Stimulated activated CD4-positive, alpha-beta T cell treated with anti-CD3 and anti-CD28 coated beads, Interleukin-4, amount 100 ng/mL, for 4 hours (primary cell): ENCODE measurements at places on chromosomes 3 and 15.

DNA sequence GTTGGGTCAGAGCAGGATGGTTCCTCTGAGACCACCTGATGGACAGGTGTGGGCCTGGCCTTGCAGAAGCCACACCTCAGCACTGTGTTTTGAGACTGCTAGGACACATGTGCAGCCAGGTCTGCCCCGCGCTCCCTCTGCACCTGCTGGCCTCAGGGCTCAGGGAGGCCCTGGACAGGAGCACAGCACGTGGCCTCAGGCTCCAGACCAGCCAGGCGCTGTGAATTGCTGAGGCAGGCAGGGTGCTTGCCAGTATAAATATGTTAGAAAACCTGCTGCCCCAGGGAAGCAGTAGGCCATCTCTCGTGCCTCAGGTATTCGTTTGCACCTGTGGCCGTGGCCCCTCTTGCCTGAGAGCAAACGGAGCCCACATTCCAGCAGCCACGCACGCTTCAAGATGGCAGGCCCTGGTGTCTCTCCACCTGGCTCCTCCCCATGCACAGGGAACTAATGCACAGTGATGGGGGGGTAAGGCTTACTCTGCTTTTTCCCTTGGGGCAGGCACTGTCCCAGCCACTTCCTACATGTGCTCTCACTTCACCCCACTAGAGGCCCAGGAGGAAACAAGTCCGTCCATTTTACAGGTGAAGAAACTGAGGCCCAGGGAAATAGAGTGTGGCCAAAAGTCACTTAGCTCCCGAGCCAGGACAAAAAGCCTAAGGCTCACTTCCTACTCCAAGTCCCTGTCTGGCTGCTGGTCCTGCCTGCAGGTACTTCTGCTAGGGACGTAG is 20.4 kb downstream of the SEC61A1 start:
- no peak for DNase-seq

GRCh38 chr15:77369168-77369567 is 50.7 kb downstream of the PEAK1 start:
- no peak for DNase-seq

DNA sequence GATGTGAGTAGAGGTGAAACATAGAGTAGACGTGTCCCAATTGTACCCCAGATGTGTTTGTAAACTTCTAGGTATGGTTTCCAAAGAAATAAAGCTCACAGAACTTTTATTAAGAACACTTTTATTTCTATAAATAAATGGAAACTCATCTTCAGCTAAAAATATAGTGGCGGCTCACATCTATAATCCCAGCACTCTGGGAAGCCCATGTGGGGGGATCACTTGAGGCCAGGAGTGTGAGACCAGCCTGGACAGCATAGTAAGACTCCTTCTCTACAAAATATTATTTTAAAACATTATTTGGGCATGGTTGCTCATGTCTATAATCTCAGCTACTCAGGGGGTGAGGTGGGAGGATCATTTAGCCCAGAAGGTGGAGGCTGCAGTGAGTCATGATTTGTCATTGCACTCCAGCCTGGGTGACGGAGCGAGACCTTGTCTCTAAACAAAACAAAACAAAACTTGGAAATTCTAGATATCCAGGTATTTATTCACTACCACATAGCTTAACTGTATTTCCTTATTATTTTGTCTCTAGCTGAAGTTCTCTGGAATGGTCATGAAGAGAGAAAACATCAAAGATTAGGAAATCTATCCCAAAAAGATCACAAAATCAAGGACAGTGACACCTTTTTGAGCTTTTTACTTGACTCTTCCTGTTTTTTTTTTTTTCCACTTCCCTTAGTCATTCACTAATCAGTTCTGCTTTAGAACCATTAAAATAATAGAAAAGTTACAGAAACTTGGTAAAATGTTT is 258.1 kb downstream of the TIGIT start:
- no peak for DNase-seq

DNA sequence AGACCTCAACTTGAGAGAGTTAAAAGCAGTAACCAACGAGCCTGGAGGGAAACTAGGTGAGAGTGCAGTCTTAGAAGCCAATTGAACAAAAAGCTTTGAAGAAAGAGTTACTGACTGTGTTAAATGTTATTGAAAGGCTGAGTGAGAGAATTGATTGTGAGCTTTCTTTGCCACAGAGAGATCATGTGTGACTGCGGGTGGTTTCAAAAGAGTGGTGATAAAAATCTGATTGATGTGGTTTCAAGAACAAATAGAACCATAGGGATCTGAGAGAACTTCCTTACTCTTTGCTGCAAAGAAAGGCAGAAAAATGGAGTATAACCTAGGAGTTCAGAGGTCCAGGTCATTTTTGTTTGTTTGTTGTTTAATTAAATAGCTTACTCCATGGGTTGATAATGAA is 759.9 kb upstream of the ALCAM start:
- no peak for DNase-seq

DNA sequence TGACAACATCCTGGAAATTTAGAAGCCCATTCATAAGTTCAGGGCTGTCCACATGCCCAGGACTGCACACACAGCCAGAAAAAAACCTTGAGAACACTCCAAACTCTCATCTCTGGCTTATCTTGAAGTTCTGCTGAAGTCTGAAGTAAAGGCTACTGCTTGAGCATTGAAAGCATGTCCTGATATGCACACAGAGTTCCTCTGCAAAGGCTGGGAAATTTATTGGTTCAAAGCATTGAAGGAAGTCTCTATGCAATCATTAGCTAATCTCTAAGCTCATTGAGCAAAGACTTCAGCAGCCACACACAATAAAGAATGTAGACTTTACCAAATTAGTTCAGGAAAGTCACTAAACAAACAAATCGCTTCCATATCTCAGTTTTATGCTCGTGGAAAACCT is 162.0 kb upstream of the STT3B start:
- DNase-seq = no peak

DNA sequence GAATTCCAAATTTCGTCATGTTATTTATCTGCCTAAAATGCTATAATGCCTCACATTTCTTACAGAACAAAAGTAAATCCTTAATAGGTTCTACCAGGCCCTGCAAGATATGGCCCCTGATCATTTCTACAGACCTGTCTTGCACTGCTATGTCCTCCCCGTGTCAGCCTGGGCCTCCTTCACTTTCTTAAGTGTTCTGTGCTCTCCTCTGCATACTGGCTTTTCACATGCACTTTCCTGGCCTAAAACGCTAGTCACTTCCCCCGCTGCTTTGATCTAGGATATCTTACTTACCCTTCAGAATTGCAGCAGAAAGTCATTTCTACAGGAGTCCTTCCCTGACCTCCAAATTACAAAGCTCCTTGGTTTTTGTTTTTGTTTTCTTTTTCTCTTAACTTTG is 551.3 kb downstream of the NSUN3 start:
- DNase-seq = no peak

- no peak for DNase-seq
Observed at GRCh38 chr15:85036716-85037115, 55.1 kb downstream of the PDE8A start.

DNA sequence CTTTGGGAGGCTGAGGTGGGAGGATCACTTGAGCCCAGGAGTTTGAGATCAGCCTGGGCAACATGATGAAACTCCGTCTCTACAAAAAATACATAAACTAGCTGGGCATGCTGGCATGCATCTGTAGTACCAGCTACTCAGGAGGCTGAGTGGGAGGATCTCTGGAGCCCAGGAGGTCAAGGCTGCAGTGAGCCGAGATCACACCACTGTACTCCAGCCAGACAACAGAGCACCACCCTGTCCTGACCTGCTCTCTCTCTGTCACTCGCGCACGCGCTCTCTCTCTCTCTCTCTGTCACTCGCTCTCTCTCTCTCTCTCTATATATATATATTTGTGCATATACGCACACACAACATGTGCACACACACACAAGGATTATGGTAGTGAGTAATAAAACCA is 61.8 kb downstream of the IL16 start:
- DNase-seq = no peak

GRCh38 chr3:131549340-131549739 is 46.6 kb upstream of the MRPL3 start:
- no peak for DNase-seq

DNA sequence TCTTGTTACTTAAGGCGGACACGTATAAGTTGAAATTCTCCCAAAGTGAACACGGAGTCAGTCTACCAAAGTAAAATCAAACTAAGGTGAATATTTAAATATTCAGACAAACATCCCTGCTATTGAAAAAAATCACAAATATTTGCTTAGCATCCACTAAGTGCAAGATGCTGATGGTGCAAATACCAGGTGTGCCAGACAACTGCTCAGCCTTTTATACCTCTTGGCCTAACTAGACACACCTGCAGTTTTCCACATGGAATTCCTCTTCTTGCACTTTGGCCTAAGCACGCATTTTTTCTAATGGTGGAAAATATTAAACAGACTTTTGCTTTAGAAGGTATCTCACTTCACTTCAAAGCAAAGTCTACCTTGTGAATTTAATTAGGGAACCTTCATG is 84.1 kb upstream of the ICE2 start:
- DNase-seq = no peak

- no peak for DNase-seq
Observed at GRCh38 chr15:80160570-80161156, 7.9 kb downstream of the FAH start.

- DNase-seq = no peak
Observed at GRCh38 chr15:65337436-65338070, 33.1 kb downstream of the RNU5B-1 start.

DNA sequence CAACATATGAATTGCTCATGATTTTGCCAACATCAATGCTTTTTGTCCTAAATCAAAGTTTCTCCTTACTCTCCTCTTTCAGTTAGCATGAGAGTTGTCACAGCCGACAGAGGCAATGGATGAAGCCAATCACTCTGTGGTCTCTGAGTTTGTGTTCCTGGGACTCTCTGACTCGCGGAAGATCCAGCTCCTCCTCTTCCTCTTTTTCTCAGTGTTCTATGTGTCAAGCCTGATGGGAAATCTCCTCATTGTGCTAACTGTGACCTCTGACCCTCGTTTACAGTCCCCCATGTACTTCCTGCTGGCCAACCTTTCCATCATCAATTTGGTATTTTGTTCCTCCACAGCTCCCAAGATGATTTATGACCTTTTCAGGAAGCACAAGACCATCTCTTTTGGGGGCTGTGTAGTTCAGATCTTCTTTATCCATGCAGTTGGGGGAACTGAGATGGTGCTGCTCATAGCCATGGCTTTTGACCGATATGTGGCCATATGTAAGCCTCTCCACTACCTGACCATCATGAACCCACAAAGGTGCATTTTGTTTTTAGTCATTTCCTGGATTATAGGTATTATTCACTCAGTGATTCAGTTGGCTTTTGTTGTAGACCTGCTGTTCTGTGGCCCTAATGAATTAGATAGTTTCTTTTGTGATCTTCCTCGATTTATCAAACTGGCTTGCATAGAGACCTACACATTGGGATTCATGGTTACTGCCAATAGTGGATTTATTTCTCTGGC is 2.5 kb downstream of the OR4F6 start:
- DNase-seq = no peak

DNA sequence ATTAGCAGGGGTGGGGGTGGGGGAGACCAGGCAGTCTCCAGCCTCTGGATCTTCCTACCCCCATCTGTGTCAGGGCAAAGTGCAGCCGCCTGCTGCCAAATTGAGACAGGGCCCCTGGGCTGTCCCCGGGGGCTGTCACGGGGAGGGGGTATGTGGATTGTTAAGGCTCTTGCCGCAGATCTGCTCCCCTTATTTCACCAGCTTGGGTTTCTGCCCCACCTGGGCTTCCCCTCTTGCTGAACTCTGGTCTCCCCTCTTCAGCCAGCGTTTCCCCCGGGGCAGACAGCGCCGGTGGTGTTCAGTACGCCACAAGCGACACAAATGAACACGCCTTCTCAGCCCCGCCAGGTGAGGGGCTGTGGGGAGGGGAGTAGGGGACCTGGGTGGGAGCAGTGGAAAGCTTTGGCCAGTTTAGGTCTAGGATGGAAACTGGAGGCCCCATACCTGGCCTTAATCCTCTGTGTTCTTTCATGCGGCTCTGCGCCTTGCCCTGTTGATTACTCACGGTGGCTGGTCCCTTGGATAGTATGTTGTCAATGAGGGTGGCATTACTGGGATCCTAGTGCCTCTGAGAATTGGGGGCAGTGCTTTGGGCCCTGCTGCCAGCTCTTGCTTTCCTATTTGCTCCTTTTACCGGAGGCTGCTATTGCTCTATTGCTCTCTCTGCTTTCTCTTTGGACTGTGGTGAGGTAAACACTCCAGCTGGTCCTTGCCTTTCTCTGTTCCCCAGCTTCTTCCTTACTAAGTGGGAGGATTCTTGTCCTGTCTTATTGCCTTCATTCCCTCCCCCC is 1.7 kb downstream of the EIF4G1 start:
- DNase-seq = no peak

DNA sequence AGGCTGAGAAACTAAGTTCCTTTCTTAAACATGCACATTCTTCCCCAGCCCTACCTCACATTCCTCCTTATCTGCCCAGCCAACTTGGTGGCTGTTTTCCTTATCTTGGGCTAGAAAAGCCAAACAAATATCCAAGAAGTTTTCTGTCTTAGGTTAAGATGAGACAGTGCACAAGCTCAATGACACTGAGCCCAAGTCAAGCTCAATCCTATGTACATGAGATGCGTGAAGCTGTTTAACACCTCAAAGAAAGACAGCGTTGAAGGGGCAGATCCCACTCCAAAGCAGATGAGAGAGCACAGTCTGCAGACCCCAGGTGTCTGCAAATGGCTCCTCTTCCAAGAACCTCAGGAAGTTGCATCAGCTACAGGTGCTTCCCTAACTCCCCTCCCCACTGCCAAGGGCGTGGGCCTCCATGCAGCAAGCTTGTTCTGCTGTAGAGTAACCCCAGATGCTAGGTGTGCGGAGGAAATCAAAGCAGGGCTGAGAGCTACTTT is 16.6 kb downstream of the LRRC2 start:
- DNase-seq = no peak

DNA sequence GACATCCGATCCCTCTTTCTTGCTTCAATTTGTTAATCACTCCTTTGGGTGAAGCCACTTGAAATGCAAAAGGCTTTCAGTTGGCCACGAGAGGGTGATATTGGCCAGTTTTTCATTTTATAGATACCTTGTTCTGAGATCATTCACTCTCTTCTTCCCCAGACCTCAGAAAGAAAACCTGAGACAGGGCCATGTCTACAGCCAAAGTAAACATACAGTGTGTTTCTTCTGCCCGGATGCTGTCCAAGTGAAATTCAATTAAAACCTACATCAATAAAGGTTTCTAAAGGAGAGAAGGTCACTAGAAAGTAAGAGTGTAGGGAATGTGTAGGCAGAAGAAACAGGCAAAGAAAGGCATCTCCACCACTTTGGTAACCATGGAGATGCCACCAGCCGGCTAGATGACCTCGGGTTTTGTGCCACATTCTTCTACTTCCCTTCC is 39.5 kb upstream of the FMN1 start:
- DNase-seq = no peak

GRCh38 chr15:80838666-80839065 is 59.5 kb downstream of the CEMIP start:
- DNase-seq = no peak

GRCh38 chr3:129398803-129399144 is 29.7 kb downstream of the EFCAB12 start:
- DNase-seq = no peak

DNA sequence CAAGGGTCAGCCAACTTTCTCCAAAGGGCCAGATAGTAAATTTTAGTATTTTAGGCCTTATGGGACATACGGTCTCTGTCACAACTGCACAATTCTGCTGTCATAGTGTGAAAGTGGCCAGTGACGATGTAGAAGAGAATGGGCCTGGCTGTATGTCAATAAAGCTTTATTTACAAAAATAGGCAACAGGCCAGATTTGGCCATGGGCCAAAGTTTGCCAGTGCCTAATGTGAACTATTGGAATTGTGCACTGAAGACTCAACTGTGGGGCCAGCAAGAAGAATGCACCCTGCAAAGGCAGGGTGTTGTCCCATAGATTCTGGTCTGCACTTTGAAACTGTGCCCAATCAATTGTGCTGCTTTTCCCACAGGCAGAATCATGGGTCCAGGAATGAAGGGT is 69.4 kb upstream of the PRR23E start:
- no peak for DNase-seq
